A549 treated with dexamethasone at 1 μM for 4 hours (cell line): ENCODE measurements at places on chromosomes 1 and 21. TPM values are rescaled to one million over a fixed set of nuclear protein-coding genes. Genes with fewer than 3 reads are reported as not detected.

Gene WDR64
- not detected in 5 replicates for total RNA-seq

Gene CADM3
- total RNA-seq: 0.12 to 0.26 TPM (median 0.21 TPM) in 5 replicates

Gene DNM3
- total RNA-seq: 0.52 to 0.75 TPM (median 0.58 TPM) in 5 replicates

Gene ANKRD45
- total RNA-seq: 0.11 to 0.19 TPM (median 0.16 TPM) in 4 of 5 replicates, not detected in the other

Gene VANGL1
- 16.9 to 24.5 TPM (median 23.8 TPM) in 5 replicates for total RNA-seq

Gene SLC44A3
- 1.3 to 1.8 TPM (median 1.7 TPM) in 5 replicates for total RNA-seq

Gene TDRD5
- 0.04 to 0.07 TPM (median 0.05 TPM) in 4 of 5 replicates, not detected in the other for total RNA-seq

Gene PRKAA2
- 1.5 to 2.4 TPM (median 1.9 TPM) in 5 replicates for total RNA-seq

Gene MEX3A
- 0.76 to 2.6 TPM (median 1.7 TPM) in 5 replicates for total RNA-seq

Gene CDK18
- total RNA-seq: 0.82 to 1.2 TPM (median 0.97 TPM) in 5 replicates

Gene MCOLN3
- 2.8 to 3.8 TPM (median 3.4 TPM) in 5 replicates for total RNA-seq

Gene LEMD1
- 0.25 TPM in 1 of 5 replicates, not detected in the others for total RNA-seq

Gene VWA5B1
- not detected in 5 replicates for total RNA-seq

Gene C4BPA
- total RNA-seq: 0.58 to 0.91 TPM (median 0.67 TPM) in 5 replicates

Gene GJA9
- total RNA-seq: 0.05 to 0.06 TPM (median 0.05 TPM) in 3 of 5 replicates, not detected in the others

Gene RIPK4
- 16.0 to 23.1 TPM (median 20.0 TPM) in 5 replicates for total RNA-seq

Gene OR2L13
- total RNA-seq: not detected in 5 replicates

Gene KCNH1
- 2.1 to 2.6 TPM (median 2.1 TPM) in 5 replicates for total RNA-seq

Gene LENEP
- not detected in 5 replicates for total RNA-seq

Gene CD53
- total RNA-seq: not detected in 5 replicates

Gene PGLYRP3
- total RNA-seq: not detected in 5 replicates

Gene ARHGEF19
- total RNA-seq: 5.1 to 5.9 TPM (median 5.2 TPM) in 5 replicates

Gene OR10Z1
- not detected in 5 replicates for total RNA-seq

Gene PRPF38B
- 19.5 to 23.3 TPM (median 20.8 TPM) in 5 replicates for total RNA-seq

Gene APCS
- total RNA-seq: 0.08 TPM in 1 of 5 replicates, not detected in the others
